ENCODE measurements at places on chromosomes 13 and 19.

GRCh38 chr19:44050740-44051649 is 841 bp upstream of the ZNF223 start:
- DNase-seq: no peak

GRCh38 chr13:35345992-35346391 is 130.5 kb downstream of the MAB21L1 start:
- no peak for DNase-seq

GRCh38 chr13:28093881-28094280 is 6.5 kb downstream of the FLT3 start:
- no peak for DNase-seq

- DNase-seq: no peak
Observed at GRCh38 chr19:5665781-5666513, 14.4 kb downstream of the MICOS13 start.

- no peak for DNase-seq
Observed at GRCh38 chr13:49998714-49999624, 2.1 kb downstream of the TRIM13 start.

DNA sequence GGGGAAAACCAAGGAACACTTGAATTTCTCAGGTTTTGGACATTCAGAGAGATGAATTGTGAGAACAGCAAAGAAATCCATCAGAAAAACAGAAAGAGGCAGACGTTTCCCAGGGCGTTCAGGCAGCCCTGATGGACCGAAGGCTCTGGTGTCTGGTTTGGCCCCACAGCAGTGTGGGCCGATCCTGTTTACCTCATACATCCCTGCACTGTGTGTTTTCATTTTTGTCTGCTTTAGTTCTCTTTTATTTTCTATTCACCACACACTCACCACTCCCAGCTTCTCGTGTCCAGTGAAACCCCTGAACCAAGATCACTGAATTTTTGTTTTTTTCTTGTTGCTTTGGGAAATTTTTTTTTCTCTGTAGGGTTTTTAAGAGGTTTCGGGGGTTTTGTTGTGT is 11.9 kb upstream of the WDR18 start:
- DNase-seq: no peak

DNA sequence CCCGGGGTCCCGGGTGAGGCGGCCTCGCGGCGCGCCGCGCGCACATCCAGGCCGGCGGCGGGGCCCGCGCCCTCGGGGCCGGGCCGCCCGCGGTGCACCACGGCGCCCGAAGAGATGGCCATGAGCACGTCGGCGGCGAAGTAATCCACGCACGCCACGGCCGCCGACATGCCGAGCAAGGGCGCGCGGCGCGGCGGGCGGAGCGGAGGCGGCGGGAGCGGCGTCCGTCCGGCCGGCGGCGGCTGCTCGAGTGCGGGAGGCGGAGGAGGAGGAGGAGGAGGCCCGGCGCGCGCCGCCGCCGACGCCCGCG is at the start of gene KLF16:
KLF16 (minus strand) TSS at position 252 of the 310 bp plus-strand sequence; CDS start at position 170, 82 bp downstream.
- no peak for DNase-seq

DNA sequence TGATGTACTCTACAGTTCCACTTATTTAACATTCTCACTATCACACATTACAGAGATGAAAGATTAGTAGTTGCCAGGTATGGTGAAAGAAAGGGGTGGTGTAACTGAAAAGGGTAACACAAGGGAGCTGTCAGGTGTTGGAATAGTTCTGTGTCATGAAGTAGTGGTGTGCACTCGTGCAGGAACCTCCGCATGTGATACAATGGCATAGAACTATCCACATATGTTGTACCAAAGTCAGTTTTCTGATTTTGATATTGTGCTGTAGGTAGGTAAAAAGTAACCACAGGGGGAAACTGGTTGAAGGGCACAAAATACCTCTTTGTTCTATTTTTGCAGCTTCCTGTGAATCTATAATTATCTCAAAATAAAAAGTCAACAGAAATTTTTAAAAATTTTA is 24.4 kb upstream of the RPL21 start:
- DNase-seq: no peak

DNA sequence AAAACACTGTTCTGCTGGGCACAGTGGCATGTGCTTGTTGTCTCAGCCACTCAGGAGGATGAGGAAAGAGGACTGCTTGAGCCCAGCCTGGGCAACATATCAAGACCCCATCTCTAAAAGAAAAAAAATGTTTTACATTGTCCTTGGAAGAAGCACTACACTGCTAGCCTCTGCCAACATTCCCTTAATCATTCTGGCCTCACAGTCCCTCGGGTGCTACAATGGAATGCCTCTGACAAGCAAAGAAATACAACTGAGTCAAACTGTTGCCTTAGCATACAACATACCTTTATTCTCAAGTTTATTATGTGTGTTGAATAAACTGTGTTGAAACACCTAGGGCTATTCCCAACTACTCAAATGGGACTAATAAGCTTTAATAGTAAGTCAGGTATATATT is 56.1 kb downstream of the PSPC1 start:
- no peak for DNase-seq

DNA sequence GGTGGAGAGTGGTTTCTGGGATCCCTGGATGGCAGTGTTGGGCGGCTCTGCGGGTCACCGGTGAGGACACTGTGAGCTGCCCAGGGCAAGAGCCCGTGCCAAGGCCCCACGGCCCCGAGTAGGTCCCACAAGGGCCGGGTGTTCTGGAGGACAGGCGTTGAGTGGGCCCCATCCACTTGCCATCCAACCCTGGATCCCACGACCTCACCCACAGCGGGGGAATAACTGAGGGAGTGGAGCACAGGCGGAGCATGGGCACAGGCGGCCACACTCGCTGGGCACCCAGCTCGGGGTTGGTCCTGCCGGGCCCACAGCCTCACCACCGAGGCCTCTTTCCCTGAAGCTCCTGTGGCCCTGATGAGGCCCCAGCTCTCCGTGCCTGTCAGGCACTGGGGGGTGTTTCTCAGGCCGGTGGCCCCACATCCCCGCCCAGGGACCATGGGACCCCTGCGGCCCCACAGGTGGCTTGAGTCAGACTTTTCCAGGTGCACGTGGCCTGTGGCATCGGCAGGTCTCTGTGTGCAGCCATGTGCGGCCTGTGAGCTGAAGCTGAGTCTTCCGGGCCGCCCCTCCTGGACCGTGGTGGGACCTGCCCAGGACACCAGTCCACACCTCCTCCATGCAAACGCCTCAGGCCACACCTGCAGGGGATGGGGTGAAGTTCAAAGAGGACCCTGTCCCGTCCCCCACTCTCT is 16.6 kb downstream of the TMEM255B start:
- no peak for DNase-seq

DNA sequence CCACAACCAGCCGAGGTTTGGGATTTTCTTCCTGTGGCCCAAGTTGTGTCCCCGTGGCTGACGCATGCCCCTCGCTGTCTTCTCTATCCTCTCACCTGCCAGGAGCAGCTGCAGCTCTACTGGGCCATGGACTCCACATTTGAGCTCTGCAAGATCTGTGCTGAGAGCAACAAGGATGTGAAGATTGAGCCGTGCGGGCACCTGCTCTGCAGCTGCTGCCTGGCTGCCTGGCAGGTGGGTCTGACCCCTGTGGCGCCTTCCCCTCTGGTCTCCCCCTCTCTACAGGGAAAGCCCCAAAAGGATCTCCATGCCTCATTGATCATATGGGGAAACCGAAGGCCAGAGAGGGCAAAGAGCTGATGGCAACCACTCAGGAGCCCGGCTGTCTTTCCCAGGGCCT is 14.6 kb downstream of the CBLC start:
- DNase-seq: no peak

DNA sequence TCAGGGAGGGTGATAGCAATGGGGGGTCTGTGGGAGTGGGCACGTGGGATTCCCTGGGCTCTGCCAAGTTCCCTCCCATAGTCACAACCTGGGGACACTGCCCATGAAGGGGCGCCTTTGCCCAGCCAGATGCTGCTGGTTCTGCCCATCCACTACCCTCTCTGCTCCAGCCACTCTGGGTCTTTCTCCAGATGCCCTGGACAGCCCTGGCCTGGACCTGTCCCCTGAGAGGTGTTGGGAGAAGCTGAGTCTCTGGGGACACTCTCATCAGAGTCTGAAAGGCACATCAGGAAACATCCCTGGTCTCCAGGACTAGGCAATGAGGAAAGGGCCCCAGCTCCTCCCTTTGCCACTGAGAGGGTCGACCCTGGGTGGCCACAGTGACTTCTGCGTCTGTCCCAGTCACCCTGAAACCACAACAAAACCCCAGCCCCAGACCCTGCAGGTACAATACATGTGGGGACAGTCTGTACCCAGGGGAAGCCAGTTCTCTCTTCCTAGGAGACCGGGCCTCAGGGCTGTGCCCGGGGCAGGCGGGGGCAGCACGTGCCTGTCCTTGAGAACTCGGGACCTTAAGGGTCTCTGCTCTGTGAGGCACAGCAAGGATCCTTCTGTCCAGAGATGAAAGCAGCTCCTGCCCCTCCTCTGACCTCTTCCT is 9.3 kb upstream of the CEACAM7 start:
- no peak for DNase-seq

DNA sequence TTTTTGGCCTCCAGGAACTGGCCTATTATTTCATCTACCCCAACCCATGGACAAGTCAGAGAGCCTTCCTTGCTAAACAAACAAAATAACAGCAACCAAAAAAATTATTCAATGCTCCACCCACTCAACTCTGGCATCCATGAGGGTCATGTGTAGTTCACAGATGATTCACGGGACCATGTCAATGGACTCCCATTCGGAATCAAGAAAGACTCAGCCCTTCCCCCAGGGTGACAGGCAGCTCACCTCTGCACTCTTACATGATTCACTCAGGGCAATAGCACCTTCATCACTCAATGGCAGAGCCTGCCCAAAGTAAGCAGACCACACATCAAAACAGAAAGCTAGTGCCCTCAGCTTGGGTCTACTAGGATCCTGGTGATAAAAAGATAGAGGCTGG is 14.3 kb upstream of the SCEL start:
- no peak for DNase-seq

DNA sequence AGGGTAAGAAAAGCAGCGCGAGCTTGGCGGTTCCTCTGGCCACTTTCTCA is at the start of gene DMRTC2:
DMRTC2 (plus strand) TSS at position 42 of the 50 bp plus-strand sequence. CDS start 2,387 bp downstream, outside the sequence.
- DNase-seq: no peak

DNA sequence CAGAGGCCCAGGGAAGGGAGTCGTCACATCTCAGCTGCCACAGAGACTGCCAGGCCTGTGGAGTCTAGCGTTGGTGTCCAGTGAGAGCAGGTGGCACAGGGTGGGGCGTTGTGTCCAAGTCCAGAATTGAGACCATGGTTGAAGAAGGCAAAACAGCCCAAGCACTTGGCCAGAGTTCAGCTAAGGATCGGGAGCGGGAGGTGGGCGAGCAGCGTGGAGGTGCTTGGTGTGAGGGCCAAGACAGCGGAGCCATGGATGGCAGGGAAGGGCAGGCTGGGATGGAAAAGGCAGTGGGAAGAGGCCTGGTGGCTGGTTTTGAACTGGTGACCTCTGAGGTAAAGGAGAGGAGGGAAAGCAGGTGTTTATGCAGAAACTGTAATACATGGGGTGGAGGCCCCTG is 8.0 kb downstream of the IGFLR1 start:
- no peak for DNase-seq

DNA sequence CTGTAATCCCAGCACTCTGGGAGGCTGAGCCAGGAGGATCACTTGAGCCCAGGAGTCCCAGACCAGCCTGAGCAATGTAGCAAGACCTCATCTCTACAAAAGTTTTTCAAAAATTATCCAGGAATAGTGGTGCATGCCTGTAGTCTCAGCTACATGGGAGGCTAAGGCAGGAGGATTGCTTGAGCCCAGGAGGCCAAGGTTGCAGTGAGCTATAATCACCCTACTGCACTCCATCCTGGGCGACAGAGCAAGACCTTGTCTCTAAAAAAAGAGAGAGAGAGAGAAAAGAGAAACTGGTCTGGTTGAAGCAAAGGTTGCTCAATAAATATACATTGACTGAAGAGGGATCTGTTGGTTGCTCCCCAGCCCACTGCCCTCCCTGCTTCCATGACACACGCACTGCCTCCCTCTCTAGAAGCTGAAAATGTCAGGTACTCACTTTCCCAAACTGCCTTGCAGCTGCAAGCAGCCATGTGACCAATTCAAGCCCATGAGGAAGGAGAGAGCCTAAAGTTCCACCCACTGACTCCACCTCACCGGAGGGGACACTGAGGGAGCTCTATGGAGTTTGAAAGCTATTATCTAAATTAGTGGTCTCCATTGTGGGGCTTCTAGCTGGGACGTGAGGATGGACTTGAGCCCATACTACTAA is 14.0 kb downstream of the CEACAM16 start:
- no peak for DNase-seq

DNA sequence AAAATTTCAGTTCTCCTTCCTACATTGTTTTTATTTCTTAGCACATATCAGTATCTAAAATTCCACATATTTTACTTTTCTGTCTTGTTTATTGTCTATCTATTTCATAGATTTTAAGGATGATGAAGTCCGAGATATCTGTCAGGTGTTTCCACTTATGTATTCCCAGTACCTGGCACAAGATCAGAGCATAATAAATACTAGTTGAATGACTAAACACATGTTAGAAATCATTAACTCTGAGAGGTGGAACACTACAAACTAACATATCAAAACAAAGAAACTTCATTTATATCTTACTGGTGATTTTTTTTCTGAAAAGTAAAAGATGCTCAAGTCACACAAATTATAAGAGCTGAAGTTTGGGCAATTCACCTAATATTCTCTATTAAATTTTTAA is 1208.3 kb downstream of the PCDH9 start:
- no peak for DNase-seq

DNA sequence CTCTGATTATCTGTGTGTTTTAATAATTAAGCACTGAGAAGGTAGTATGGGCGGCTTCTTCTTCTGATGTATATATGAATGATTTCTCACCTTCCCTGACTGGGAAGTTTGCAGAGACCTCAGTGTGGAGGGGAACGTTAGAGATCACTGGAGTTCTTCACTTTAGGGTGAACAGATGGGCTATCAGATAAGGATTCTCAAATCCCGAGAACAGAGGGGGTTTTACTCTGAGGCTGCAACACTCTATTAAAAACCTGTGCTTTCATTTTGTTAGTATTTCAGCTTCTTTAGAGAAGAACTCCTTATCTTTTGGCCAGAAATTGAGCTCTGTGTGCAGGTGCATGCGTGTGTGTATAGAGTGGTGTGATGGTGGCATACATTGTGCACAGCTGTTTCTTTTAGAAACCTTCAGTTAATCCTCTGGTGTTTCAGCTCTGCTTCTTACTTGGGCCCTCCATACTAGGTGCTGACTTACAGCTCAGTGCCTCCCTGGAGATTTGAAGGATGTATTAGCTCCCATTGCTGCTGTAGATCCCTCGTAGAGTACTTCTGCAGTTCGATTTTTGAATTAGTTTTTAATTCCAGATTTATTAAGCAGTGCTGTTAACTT is 45.3 kb upstream of the PCDH9 start:
- no peak for DNase-seq

- no peak for DNase-seq
Observed at GRCh38 chr19:2186071-2186846, 22.5 kb downstream of the DOT1L start.

- no peak for DNase-seq
Observed at GRCh38 chr13:39506559-39507390, 96.2 kb downstream of the LHFPL6 start.
